ENCODE measurements at places on chromosomes 13 and 19.

DNA sequence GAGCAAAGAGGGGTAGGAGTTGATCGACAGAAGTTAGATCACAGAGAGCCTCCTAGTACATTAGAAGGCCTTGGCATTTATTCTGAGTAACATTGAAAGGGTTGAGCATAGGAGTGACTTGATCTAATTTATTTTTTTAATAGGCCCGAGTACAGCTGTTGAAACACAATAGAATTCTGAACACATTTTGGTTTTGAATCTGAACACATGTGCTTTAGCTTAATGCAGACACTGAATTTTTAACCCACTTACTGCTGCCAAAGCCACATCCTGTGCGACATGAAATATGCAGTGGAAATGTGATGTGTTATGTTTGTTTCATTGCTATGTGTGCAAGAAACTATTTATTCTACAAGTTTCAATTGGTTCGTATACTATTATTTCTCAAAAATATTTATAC lies 1505.9 kb downstream of the PCDH9 start:
- DNase-seq = no peak

DNA sequence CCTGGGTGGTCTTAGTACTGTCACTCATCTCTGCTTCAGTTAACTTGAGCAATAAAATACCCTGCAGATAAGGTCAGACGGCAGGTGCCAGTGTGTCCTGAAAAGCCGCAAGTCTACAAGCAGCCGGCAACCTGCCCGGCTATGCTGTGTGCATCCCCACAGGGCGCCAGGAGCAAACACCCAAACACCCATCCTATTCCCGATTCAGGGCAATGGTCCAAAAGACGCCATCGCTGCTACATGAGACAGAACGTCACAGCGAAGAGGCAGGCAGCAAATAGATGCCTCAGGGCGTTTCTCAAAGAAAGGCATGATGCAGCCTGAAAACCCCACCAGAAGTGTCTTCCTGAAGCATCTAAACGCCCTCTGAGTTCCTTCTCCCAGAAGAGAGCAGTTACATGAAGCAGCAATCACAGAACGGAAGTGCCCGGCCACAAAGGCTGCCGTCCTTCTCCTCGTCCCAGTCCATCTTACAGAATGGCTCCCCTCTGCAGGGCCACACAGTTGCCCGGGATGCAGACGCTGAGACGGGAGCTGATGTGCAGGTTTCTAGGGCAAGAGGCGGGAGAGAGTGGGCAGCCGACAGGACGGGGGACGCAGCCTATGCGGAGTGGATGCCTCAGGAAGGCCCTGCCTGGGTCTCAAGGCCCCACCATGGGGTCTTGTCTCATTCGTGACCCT lies 35.1 kb downstream of the RASA3 start:
- no peak for DNase-seq

- peak; percentile 32 for DNase-seq
Measured at GRCh38 chr19:35484252-35485036, 5.8 kb downstream of the KRTDAP start.

DNA sequence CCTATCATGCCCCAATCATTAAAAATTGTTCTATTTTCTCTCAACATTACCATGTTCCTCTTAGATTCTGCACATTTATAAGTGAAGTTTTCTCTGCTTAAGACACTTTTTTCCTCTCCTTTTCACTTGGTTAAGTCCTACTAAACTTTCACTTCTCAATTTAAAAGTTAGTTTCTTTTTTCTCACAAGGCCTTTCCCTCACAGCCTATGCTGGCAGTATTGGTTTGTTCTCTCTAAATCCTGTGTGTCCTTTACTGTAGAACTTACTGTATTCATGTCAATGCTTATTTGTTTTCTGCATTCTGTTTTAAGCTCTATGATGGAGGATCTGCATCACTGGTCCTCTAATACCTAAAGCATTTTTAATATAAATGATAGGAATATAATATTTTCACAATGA lies 2816.6 kb downstream of the PCDH9 start:
- DNase-seq = no peak

- DNase-seq = no peak
Measured at GRCh38 chr19:13187419-13187818, 37.2 kb downstream of the IER2 start.

GRCh38 chr19:1374250-1374577 lies 9.5 kb upstream of the NDUFS7 start:
- DNase-seq = no peak

DNA sequence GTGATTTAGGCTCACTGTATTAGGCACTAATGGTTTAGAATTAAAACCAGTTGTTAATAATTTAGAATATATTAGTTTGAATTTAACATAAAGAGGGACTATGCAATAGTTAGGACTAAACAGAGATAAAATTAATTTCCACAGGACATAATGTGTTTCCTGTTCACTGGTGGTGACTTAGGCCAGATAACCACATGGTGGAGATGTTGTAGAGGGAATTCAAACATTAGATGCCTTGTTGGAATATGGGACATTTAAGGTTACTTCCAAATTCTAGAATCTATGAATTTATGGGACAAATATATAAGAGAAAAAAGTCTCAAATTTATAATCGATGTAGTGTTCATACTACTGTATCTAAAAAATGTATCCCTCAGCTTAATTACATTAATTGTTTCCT lies 615.5 kb upstream of the KLHL1 start:
- DNase-seq = no peak

DNA sequence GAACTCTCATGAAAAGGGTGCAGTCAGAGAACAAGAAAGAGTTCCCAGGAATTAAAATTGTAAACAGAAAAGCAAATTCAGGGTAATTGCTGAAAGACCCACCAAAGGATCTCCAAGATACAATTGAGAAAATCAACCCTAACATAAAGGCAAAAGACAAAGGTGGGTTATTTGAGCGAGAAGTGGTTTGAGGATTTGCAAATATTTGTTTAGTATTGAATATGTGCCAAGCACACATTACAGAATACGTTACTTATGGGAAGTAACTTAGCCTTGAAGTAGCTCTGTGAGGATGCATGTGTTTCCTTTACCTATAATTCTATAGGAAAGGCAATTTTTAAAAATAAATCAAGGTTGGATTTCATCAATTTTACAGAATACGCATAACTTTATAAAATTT lies 10.0 kb upstream of the CEACAM21 start:
- no peak for DNase-seq

DNA sequence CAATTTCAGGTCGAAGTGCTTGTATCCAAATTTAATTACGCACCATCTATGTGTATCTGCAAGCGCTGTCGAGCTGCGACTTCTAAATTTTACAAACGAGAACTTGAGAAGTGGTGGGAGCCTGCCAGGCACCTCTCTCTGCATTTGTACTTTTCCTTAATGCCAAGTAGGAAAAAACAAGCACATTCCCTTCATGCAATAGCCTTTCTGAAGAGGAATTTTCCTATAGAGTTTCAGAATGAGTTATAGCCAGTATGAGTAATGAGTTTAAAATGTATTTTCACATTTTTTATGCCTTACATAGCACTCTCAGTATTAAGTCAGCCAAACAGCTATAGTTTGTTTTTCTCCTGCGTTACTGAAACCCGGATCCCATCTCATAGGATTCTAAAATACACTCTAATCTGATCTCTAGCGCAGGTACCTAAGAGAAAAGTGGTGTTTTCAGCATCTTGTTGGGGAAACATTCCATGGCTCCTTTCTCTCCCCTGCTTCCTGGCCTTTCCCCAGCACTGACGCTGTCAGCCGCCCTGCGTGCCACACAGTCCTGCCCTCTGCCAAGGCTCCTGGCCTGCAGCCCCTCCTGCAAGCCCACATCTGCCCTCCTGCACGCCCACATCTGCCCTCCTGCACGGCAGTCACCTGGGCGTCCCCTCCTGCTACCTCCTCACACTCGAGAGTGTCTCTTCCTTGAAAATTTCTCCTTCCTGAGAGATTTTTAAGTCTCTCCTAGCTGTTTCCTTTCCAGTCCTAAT lies 526.9 kb downstream of the MYO16 start:
- DNase-seq = no peak
